ENCODE measurements at places on chromosomes 5 and 9.

DNA sequence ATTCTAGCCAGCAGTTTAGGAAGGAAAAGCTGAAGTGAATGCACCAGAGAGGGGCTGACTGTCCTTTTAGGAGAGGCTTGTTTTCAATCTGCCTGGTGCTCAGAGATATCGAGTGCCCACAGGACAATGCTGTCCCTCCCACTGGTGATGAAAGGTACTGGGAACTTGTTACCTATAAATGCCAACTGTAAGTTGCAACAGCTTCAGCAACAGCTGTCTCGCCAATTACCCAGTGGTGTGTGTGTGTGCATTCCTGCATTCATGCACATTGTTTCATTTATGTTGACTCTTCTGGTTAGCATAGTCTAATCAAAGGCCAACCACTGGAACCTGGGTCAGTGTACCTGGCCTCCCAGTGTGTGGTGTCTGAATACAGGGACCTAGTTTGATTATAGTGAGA lies 161.1 kb downstream of the CSNK1G3 start:
- no peak for DNase-seq

DNA sequence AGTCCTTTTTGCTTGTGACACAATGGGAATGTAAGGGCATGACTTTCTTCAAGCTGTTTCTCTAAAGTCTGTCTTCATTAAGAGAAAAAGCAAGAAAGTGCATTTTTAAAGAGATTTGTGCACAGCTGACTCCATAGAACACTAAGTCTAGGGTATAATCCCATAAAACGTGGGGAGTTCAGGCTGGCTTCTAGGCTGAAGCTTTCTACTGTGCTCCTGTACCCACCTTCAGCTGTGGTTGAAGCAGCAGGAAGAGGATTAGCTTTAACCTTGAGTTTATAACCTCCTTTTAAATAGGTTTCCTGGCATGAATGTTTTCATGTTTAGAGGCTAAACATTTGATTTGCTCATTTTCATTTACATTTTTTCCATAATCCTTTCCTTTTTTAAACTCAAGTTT lies 126.4 kb downstream of the HACD4 start:
- DNase-seq, result no peak

DNA sequence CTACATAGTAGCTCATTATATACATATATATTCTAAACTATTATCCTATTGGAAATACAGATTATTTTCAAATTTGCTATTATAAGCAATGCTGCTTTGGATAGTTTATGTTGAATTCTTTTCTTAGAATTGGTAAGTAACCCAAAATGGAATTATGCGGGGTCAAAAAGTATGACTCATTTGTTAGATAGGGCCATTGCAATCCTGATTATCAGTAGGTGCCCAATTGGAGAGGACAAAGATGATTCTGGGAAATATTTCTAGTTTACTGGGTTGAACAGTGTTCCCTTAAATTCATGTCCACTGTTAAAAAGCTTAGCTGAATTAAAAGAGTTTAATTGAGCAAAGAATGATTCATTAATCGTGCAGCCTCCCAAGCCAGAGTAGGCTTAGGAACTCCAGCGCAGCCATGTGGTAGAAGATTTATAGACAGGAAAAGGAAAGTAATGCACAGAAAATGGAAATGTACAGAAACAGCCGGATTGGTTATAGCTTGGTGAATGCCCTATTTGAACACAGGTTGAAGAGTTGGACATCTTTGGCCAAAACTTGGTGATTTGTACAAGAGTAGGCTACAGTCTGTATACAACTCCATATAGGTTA lies 81.8 kb downstream of the GDNF start:
- no peak for DNase-seq

DNA sequence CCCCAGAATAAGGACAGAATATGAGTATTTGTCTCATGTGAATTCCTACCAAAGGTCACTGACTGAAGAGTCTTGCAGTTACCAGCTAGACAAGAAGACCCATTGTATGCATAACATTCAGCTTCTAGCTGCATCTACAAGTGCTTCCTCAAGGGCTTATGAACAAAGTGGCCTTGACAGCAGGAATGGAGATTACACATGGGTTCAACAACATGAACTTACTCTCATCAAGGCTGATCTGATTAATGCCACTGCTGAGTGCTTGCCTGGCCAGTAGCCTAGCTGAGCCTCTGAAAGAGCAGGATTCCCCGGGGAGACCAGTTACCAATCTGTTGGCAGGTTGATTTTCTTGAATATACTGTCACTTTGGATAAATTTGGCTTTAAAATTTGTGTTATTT lies 76.7 kb upstream of the CHD1 start:
- DNase-seq, result no peak

- no peak for DNase-seq
Measured at GRCh38 chr5:66741394-66741793, 145.2 kb downstream of the MAST4 start.

DNA sequence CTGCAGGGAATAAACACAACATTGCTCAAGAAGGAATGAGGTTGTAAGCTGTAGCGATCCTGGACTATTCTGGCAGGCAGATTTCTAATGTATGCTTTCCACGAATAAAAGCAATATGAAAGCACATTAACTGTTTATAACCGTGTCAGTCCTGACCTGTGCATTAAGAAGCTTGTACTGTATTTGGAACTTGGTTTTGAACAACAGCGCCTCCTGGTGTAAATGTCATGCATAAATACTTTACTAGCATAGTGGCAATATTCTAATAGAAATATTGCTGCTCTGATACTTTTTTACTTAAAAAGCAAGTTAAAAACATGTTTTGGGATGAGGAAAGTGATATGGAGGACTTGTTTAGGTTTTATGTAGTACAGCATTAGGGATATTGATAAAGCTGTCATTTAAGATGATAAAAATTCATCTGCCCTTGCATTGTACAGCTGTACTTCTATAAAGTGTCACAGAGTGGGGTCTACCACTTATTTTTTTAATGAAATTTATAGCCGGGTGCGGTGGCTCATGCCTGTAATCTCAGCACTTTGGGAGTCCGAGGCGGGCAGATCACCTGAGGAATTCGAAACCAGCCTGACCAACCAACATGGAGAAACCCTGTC lies 70.7 kb upstream of the GNE start:
- peak; percentile 42 for DNase-seq

- DNase-seq, result no peak
Measured at GRCh38 chr5:31936683-31937082, 237.4 kb downstream of the GOLPH3 start.

GRCh38 chr9:134173127-134174072 lies 9.0 kb upstream of the RNU6ATAC start:
- no peak for DNase-seq

GRCh38 chr9:112789891-112790774 lies 39.6 kb downstream of the SNX30 start:
- DNase-seq, result no peak

DNA sequence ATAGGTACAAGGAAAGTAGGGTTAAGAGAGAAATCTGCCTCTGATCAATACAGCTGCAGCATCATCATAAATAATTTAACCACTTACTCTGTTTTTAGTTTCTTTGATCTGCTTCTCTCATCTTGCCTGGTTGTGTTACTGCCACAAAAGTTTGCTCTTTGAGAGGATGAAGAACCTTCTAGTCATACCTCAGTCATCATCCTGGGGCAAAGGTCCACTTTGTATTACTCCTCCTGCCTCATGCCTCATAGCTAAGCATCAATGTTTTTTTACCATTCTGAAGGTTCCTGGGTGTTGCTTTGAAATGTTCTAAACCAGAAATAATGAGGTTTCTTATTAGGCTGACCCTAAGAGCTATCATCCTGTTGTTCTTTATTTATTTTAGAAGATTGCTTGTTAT lies 17.1 kb upstream of the TRIM36 start:
- DNase-seq, result no peak

GRCh38 chr9:3947859-3948438 lies 351.9 kb downstream of the GLIS3 start:
- DNase-seq, result no peak

- no peak for DNase-seq
Measured at GRCh38 chr9:95010431-95010838, 283.9 kb downstream of the AOPEP start.

GRCh38 chr5:132267931-132268768 lies 10.7 kb downstream of the PDLIM4 start:
- no peak for DNase-seq

DNA sequence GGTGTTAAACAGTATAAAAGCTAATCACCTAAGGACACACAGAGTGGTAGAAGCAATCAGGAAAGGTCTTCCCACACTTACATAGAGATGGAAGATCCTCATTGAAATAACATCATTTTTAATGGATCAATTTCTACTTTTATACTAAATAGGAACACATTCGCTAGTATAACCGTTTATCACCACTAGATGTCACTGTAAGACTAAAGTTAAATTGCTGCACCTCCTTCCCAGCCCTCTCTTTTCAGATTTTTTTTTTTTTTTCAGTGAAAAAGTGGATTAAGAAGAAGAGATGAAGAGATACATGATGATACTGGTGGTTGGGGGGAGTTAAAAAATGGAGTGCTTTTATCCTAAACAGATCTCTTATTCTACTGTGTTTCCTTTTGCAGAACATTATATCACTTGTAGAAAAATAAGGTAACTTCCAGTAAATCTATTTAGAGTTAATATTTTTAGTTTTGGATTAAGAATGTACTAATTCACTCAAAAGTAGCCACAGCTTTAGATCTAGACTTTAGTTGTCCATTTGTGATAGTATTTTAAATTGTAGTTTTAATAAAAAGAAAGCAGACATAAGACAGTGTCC lies 116.9 kb upstream of the ARRDC3 start:
- no peak for DNase-seq

- no peak for DNase-seq
Measured at GRCh38 chr5:128053291-128053954, 30.1 kb upstream of the SLC12A2 start.

GRCh38 chr5:113663879-113664541 lies 150.5 kb downstream of the YTHDC2 start:
- no peak for DNase-seq

- DNase-seq, result no peak
Measured at GRCh38 chr9:93225417-93225816, 41.5 kb downstream of the WNK2 start.

DNA sequence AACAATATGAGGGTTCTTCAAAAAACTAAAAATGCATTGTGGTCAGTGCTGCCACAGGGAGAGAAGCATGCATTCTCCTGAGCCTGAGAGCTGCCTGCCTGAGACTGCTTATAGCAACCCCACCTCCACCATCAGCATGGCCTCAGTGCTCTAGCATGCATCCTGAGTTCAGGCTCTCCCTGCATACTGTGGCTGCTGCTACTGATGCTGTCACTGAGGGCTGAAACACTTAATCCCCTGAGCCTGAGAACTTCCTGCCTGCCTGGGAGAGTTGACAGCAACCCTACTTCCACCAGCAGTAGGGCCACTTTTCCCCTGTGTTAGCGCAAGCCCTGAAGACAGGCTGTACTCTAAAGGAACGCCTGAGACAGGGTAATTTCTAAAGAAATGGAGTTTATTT lies 206.0 kb downstream of the FBXO4 start:
- DNase-seq, result no peak

GRCh38 chr5:143318833-143319232 lies 84.7 kb downstream of the NR3C1 start:
- DNase-seq, result no peak

DNA sequence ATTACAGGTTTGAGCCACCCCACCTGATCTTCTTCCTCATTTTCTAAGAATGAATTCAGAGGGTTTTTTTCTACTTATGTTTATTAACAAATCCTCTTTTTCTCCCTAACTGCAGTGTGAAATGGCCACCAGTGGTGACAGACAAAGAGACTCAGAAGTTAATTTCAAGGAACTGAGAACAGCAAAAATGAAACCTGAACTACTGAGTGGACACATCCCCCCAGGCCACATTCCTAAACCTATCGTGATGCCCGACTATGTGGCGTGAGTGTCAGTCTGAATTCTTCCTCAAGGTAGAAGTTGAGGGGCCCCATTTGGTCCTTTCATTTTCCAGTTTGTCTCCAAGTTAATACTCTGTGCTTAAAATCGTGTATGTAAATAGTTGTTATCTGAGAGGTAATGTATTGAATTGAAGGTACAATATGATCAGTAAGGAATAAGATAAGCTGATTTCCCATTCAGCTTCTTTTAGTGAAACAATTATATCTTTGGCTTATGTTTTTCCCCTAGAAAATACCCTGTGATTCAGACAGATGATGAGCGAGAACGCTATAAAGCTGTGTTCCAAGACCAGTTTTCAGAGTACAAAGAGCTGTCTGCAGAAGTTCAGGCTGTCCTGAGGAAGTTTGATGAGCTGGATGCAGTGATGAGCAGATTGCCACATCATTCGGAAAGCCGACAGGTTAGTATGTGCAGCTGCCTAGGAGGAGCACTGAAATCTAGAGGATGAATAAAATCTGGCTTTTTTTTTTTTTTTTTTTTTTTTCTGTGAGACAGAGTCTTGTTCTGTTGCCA lies 17.7 kb downstream of the MARVELD2 start:
- DNase-seq, result no peak

GRCh38 chr5:137402436-137403187 lies 96.5 kb downstream of the SPOCK1 start:
- no peak for DNase-seq

- no peak for DNase-seq
Measured at GRCh38 chr5:76679231-76679630, 36.7 kb upstream of the F2R start.

- peak; percentile 53 for DNase-seq
Measured at GRCh38 chr9:136342181-136343120, 15.1 kb downstream of the GPSM1 start.

DNA sequence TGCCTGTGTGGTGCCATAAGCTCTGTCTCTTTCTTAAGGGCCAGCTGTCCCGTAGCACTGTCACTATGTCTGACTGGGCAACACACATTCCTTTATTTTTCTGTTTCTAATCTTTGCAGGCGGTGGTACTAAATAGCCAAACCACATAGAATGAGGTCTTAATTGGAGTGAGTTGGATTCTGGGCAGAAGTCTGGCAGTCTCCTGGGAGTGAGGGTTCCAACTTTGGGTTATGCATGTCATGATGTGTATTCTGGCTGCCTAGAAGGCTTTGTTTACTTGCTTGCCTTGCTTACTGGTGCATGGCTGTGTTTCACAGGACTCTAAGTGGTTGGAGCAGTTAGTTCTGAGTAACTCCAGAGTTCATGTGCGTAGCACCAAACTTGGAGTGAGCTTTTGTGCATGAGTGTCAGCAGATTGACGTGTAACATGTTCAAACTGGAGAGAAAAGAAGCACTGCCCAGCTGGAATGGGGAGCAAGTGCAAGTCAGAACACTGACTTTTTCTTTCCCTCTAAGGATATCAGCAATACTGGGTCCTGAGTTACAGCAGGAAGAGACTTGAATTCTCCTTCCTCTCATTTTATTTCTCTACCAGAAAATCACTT lies 185.8 kb downstream of the PCSK1 start:
- DNase-seq, result no peak

- DNase-seq, result no peak
Measured at GRCh38 chr5:95620030-95620869, at the start of gene GPR150. Gene GPR150, plus strand, starts transcription at chr5:95620087. Its CDS starts 189 bp downstream, at chr5:95620276.

- DNase-seq, result no peak
Measured at GRCh38 chr5:124606543-124606942, 139.9 kb downstream of the ZNF608 start.

DNA sequence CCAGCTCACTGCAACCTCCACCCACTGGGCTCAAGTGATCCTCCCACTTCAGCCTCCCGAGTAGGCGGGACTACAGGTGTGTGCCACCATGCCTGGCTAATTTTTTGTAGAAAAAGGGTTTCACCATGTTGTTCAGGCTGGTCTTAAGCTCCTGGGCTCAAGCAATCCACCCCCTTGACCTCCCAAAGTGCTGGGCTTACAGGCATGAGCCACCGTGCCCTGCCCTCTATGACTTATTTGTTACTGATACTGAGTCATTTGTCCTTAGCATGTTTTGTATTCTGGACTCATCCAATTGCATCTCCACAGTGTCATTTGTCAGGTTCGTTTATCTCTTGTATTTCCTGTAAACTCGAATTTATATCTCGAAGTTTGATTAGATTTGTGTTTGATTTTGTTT lies 2.7 kb upstream of the ITK start:
- DNase-seq, result no peak

GRCh38 chr5:66633754-66634153 lies 37.6 kb downstream of the MAST4 start:
- DNase-seq, result no peak

Data from activated T-cell treated with anti-CD3 and anti-CD28 coated beads for 4 hours (primary cell).